ENCODE measurements at places on chromosomes 7 and 10.

GRCh38 chr7:945147-945555, 9.3 kb downstream of the ADAP1 start:
- no peak for DNase-seq

DNA sequence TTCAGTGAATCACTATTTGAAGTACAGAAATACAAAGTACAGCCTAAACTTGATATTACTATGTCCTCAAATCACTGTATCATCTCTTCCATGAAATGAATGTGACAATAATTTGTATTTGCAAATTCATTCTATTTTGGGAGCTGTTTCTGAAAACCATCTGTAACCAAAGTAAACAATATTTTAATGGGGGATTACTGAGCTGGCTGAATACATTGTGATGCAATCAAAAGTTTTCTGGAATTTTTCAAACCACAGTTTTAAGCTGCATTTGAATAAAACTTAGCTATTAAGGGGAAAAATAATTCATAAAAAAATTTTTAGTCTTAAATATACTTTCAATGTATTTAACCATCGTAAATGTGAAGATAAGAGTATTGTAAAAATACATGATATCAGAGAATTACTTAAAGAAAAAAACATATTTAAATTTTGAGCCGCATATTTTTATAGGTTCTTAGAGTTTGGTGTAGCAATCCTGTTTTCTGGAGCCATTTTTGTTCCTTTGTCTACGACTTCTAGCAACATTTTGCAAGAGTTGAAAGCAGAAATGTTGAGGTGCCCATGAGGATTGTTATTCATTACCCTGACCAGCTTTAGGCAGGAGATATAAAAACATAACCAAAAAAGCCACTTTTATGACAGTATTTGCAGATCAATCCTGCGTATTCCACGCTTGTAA, 45.9 kb upstream of the AGMO start:
- DNase-seq: no peak

GRCh38 chr7:12328888-12329770, 74.5 kb downstream of the VWDE start:
- no peak for DNase-seq

DNA sequence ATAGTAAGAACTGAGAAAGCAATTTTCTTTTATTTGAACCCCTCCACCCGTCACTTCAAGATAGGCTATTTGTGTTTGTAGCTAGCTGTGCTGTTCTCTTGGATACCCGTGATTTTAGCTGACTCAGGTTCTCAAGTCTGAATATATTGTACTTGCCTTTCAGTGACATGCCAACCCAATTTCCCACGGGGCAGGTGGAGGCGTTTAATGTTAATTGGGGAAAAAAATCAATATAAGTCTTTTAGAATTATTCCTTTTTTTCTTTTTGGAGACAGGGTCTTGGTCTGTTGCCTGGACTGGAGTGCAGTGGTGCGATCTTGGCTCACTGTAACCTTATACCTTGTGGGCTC, 36.4 kb downstream of the ZRANB1 start:
- DNase-seq: no peak
